ENCODE measurements at places on chromosomes 11 and 22.

- DNase-seq = no peak
Measured at GRCh38 chr22:47238690-47239473, 476.4 kb downstream of the TBC1D22A start.

DNA sequence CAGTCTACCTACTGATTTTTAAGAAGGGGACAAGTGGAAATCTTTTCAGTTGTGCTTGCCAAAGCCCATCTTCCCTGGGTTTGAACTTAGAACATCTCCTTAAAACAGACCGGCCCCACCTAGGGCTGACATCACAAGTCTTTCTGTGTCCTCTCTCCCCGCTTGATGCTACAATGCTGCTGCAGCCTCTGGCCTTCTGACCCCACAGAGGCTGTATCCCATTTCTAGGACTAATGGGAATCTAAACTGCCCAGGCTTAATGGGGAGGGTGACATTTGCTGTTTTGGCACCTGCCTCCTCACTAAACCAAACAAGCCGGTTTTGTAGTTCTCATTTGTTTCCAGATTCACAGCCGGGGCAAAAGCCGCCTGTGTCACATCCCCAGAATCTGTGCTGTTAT lies 121.3 kb upstream of the CADM1 start:
- DNase-seq = no peak

- DNase-seq = no peak
Measured at GRCh38 chr22:41237707-41238569, 2.8 kb downstream of the CHADL start.

DNA sequence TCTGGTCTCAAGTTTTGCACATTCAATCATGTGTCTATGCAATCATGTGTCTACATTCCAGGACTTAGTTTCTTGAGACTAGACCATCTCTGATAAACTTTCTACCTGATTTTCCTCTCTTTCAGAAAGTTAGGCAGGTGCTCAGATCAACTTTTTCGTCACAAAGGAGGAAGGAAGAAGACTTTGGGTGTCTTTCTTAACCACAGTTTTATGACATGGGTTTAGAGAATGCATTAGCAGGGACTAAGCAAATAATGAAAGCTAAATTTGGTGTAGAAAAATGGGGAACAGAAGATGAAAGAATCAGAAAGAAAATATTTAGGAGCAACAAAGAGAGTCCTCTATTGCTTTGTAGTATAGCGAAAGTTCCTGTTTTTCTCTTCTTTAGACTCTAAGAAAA lies 7.7 kb upstream of the GLYATL1B start:
- no peak for DNase-seq

GRCh38 chr22:27790376-27791158 lies 11.0 kb downstream of the MN1 start:
- no peak for DNase-seq
